Fibroblast of skin of left biceps (primary cell): ENCODE measurements at places on chromosomes 2 and 18.

- no peak for DNase-seq
These were observed 297.1 kb upstream of the RBMS1 start for GRCh38 chr2:160790738-160791137.

- DNase-seq, result no peak
These were observed 119.2 kb downstream of the INHBB start for GRCh38 chr2:120465012-120465700.

GRCh38 chr2:209076151-209076550 is 347.7 kb upstream of the MAP2 start:
- DNase-seq, result no peak

- DNase-seq, result no peak
These were observed 90.5 kb downstream of the WDR7 start for GRCh38 chr18:56741685-56742084.

DNA sequence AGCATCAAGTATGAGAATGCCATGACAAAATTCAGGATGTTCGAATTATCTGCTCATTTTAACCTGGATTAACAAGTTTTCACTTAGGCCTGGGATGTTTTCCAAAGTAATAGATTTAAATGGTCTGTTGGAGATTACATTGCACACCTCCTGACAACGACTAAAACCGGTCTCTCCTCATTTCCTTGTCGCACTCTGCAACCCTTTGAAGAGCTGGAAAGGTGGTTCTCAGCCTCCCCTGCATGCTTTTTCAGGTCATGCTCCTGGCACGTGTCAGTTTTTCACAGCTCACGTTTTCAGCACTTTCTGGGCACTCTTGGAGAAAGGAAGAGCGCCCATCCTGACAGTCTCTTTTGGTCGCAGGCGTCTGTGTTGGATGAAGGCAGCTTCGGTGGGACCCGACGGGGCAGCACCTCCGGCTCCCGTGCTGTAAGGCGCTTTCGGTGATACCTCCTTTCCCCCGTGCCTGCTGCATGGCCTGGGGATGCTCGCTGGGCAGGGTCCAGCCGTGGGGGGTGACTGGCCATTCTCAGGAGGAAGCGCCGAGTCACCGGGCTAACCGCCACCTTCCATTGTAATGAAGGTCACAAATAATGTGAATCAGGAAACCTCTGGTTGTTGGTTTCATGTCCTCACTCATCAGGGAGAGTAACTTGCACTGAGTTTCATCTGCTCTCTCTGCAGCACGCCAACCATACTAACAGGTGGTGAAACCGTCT is 63.5 kb upstream of the RBM44 start:
- no peak for DNase-seq

DNA sequence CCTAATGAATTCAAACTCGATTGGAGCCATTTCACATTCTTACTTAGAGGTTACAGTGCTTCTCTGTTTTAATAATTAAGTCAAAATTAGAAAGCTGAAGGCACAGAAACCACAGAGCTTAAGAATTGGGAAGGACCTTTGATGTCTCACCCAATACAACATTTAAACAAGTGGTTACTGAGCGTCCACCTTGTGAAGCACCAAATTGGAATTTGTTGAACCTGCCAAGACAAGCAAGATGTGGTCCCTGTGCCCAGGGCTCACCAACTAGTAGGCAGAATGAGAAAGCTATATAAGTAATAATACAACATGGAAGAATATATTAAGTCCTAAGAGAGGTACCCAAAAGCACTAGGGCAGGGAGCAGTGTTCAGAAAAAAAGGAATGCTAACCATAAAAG is 64.5 kb upstream of the NPAS2 start:
- DNase-seq, result no peak

DNA sequence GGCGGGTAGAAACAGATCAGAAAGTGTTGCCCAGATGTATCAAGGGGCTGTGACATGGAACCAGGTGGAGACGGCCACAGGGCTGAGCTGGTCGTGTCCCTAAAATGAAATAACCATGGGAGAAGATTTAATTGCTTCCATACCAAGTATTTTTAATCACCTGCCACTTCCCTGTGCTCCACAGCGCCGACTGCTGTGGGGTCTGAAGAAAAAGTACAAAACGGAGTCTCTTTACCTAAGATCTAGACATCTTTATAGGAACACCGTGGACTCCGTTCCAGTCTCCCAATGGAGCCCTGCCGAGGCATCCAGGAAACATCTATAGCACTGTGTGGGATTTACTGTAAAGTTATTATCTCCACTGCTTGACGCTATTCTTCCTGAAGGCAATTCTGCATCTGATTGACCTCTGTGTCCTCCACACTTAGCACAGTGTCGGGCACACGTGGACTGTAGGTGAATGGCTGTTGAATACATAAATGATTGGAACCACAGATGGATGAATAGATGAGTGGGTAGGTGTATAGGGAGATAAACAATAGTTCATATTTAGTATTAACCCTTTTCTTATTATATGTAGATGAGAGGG is 21.6 kb upstream of the GYPC start:
- no peak for DNase-seq

DNA sequence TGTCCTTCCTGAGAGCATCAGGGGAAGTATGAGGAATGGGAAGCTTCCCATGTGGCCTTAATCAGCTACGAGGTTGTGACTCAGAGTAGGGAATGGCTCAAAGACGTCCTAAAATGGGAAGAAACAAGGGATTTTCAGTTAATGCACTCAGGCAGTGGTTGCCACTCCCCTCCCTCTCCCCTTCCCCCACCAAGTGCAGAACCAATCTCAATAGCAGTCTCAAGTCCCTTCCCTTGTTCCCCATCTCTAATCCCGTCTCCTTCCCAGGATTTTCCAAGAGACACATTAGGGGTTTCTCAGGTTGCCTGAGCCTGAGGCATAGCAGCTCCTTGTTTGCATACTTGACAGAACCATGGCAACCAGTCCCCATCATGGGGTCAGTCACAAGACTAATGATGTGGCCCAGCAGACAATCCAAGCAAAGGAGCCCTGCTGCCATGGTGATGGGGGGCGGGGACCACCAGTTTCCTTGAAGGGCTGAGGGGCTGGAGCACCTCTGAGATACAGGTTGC is 18.2 kb upstream of the RESP18 start:
- peak; percentile 85 for DNase-seq

DNA sequence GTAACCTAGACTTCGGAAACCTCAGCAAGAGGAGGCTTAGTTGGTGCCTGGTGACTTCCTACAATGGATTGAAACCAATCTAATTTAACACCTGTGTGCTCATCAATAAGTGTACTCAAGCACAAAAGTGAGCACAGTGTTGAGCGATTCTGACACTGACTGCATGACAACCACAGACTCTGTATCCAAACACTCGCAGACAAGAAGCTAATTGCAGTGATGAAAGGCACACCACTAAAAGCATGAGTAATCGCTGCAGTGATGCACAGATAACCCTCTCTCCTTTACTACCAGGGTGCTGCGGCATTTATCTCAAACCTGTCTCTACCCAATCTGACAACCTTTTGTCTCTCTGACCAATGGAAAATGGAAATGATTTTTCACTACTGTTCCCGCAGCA is 168.1 kb downstream of the AFF3 start:
- no peak for DNase-seq

GRCh38 chr2:159012142-159012541 is 43.7 kb downstream of the TANC1 start:
- DNase-seq, result no peak

DNA sequence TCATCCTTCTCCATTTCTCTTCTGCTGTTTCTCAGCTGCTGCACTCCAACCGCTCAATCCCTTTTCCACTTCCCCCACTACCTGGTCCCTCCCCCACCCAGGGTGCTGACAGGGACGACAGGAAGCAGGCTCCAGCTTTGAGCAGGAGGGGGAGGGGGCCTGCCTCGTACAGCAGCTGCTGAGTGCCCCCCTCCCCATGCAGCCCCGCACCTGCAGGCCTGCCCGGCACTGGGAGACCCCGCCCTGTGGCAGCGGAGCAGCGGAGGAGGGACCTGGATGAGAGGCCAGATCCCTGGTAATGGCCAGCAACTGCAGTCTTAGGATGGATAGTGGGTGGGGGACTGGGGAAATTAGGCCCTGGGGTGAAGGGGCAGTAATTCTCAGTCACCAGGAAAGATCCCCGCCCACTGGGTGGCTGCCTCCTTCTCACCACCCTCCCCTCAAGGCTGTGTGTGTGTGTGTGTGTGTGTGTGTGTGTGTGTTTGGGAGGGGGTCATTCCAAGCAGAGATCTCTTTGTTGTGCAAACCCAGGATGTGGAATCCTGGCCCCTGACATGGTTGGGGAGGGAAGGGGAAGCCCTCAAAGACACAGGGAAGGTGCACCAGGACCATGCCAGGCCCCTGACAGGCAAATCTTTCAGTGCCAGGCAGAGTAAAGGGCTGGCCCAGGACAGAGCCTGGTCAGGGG is 6.8 kb upstream of the CRYBA2 start:
- no peak for DNase-seq

GRCh38 chr2:209125291-209125690 is 298.6 kb upstream of the MAP2 start:
- DNase-seq, result no peak

GRCh38 chr2:151161821-151162551 is 99.7 kb downstream of the RBM43 start:
- DNase-seq, result peak; percentile 37

DNA sequence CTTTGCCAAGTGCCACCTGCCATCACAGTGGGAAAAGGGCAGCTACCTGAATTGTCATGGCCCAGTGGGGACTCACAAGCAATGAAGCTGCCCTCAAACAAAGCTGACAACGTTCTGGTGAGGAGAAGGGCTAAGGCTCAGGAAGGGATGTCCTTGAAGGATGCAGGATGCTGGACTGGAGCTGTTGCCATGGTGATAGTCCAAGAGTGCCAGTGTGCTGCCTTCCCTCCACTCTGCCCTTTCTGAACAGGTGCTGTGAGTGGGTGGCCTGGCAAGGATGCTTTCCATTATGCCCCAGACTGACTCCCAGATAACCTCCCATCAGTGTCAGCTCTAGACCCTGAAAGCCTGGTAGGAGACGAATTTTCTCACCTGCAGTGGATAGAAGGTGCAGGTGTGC is 137.8 kb upstream of the GYPC start:
- no peak for DNase-seq

GRCh38 chr2:16100006-16100405 is 159.7 kb downstream of the MYCN start:
- no peak for DNase-seq

DNA sequence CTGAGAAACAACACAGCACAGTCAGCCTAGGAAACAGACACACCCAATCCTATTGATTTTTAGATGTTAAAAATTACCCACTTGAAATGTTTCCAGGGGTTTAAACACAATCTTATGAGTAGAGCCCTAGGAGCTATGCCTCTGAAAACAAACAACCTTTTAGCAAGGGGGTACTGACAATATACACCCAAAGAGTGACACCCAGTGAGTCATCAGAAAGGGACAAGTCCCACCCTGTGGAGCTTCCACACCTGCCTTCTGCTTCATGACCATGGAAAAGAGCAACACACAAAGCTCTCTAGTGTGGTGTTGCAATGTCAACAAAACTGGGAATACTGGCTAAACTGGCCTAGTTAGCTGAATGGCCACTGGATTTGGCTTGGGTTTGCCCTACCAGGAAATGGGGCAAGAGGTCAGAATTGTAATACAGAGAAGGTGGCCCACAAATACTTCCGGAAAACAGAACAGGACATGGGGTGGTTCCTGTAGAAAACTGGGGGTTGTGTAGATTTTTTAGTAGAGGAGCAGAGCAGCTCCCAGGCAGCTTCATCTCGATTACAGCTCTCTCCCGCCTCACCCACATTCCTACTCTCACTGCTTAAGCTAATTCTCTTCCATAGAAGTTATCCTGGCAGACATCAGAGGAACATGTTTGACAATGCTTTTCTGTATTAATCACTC is 98.2 kb downstream of the GAREM1 start:
- DNase-seq, result no peak

GRCh38 chr2:235527806-235528469 is 34.1 kb downstream of the AGAP1 start:
- DNase-seq, result no peak

DNA sequence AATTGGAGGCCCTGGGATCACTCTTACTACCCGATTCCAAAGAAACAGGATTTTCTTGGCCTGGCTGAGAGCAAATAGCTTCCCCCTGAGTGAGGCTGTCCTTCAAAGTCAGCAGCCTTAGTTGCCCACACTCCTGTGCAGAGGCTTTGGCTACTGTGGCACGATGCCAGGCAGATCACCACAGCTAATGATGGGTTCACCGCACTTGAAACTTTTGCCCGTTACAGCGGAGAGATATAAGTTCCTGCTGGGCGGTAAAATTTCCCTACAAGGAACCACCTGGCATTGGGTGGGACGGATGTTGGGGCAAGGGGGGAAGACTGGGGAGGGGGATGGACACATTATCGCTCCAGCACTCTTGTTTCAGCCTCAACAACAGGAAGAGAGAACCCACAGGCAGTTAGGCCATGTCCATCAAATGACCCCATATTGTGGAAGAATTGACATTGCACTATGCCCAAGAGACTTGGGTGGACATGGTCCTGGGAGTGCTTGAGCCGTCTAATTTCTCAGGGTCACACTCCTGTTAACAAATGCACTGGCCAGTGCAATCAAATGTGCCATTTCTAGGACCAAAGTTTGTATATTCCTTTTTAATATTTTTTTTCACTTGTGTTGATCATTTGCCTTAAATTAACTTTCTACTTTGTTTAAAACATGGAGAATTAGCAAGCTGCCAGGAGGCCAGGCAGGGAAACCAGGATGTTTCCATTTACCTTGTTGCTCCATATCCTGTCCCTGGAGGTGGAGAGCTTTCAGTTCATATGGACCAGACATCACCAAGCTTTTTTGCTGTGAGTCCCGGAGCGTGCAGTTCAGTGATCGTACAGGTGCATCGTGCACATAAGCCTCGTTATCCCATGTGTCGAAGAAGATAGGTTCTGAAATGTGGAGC is 4.4 kb downstream of the IL1B start:
- DNase-seq, result no peak

DNA sequence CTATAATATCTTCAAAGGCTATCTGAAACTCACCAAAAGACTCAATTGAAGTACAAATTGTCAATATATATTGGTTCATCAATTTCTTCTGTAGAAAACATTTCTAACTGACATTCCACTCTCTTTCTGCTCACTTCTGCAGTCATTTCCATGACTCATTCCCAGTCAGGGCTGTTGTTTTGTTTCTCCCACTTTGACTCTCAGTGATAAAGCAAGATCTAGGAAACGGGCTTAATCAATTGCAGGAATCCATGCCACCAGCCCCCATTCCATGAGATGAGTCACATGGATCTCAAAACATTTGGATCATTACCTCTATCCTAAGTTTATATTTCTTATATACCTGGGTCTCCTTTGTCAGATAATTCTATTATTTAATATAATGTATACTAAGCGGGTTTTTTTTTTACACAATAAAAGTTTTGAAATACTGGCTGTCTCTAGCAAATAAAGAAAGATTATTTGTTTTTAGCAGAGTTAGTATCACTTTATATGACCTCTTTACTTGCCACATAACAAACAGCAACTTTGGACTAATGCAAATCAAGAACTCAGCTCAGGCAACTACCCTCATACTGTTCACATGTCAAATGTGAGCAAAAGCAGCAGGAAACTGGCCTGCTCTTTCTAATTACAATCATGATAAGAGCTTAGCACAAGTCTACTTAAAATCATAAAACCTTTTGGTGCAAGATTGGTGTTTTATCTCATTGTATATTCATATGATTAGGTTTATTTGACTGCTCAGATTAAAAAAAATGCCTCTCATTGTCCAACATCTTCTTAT is 251.1 kb upstream of the PIK3C3 start:
- peak; percentile 30 for DNase-seq
